ENCODE measurements at places on chromosomes 16 and 17.

DNA sequence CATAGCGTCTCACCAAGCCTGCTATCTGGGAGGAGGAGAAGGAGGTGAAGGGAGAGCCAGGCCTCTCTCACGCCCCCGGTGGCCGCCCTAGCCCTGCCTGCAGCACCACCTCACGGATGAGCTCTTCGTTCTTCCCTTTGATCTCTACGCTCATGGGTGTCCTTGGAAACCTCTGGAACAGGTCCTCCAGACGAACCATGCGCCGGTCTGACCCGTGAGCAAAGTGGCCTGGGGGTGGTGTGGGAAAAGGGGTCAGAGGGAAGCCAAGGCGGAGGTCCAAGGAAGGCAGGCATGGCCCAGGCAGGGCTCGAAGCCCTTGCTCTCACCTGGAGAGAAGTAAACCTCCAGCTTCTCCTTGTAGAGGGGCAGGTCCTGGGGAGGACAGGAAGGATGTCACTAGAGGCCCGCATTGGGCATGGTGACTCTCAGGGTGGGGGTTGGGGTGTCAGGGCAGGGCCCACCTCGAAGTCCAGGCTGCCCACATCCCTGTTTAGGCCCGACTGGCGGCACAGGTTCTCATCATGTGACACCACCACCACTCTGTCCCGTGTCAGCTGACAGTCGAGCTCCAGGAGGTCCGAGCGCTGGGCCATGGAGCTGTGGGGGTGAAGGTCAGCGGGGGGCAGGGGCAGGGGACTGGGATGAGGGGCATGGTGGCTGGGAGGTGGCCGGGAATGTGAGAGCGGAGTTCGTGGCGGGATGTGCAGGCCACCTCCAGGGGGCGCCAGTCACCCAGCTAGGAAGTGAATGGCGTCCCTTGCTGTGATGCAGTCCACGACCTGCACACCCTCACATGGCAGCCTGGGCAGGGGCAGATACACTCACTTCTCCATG lies 923 bp downstream of the GDPD3 start:
- no peak for DNase-seq

GRCh38 chr17:33904476-33904875 lies 350.6 kb upstream of the CCL2 start:
- no peak for DNase-seq

GRCh38 chr17:83200231-83200699 lies 120.9 kb downstream of the METRNL start:
- DNase-seq: peak; percentile 76

DNA sequence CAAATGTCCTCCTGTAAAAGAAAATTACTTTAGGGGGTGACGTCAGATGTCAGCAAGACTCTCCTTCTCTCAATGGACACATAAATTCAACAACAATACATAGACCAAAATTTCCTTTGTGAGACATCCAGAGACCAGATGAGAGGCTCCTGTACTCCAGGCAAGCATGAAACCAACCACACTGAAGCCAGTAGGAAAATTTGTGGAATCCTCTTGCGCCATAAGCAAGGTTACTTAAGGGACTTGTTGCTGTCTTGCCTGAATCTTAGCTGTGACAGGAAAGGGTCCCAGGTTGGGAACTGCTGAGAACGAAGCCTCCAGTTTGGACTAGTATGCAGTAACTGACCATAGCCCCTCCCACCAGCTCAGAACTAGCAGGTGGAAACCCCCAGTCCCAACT lies 56.0 kb downstream of the CEP112 start:
- DNase-seq: no peak

DNA sequence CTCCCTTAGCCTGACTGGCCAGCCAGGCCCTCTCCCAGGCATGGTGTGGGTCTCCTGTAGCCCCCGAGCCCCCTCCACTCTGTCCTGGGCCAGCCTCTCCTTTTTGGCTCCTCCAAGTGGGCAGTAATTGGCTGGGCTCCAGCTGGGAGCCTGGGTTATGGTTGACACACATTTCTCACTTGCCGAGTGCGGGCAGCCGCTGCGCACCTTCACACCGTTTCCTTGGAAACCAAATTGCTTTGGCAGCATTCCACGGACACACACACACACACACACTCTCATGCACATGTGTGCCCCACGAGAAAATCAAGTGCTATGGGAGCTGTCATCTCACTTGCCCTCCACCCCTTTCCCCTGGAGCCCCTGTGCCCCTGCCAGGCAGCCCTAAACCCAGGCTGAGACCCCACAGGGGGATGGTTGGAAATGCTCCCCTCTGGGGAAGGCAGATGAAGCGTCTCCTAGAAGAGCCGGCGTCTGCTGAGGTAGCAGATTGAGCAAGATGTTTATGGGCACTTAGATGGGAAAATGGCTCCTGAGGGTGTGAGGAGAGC lies 402.7 kb upstream of the TNRC6C start:
- no peak for DNase-seq

GRCh38 chr17:64336760-64337413 lies 53.8 kb downstream of the PECAM1 start:
- no peak for DNase-seq

- DNase-seq: no peak
Measured at GRCh38 chr16:87757841-87758426, 7.9 kb downstream of the KLHDC4 start.

- DNase-seq: no peak
Measured at GRCh38 chr17:66582373-66583111, 252.4 kb upstream of the CACNG5 start.

GRCh38 chr16:74372369-74372768 lies 3.7 kb upstream of the NPIPB15 start:
- no peak for DNase-seq

DNA sequence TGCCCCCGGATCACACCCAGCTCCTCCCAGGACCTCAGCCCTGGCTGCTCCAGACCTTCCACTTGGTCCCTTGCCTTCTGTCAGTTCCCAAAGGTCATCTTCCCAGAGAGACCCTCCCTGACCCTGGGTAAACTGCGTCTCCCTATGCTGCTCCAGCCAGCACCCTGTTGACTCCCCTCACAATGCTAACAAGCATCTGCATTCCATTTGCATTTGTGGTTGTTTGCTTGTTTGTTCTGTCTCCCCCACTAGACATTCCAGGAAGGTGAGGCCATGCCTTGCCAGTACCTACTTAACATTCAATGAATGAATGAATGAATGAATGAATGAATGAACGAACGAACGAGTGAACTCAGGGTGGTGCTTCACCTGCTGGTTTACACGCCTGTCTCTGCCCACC lies 171.2 kb downstream of the WSCD1 start:
- no peak for DNase-seq

DNA sequence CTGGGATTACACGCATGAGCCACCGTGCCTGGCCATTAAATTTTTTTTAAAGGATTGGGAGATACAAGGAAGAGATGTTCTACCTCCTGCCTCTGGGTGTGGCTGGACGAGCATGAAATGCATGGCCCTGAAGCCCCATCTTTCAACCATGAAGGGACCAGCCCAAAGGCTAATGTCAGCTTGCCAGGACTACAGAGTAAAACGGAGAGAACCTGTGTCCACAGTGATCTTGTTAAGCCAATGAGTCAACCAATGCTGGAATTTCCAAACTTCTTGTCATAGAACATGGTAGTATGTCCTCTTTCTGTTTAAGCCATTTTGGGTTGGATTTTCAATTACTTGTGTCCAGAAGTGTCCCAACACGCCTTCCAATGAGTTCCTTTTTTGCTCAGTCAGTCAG lies 71.3 kb downstream of the RTN4RL1 start:
- no peak for DNase-seq

DNA sequence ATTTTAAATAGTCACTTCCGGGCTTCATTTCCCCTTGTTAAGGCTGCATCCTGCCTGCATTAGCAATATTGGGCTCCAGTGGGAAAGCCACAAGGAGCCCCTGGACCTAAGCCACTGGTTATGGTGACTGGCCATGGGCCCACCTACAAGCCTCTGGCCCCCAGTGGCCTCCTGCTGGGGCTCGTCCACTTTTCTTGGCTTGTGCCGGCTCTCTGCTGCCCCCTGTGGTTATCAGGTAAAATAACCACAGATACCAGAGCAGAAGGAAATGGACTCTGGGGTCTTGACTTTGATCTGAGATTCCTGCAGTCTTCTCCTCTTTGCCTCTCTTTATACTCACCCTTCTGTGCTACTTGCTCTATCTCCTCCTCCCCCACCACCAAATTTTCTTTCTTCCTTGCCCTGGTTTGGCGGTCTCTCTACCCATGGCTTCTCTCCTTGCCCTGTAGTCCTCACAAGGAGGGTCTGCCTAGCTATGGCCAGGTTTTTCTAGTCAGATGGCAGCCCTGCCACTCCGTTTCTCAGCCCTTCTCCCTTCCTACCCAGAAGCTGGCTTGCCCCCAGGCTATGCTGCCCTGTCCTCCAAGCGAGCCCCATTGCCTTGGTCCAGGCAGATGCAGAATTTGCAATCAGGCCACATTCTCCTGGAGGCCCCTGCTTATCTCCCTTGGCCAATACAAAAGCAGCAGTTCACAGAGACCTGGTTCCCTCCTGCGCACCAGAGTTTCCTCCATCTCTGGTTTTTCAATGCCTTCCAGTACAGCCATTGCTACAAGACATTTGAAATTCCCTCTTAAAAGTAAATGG lies 82.9 kb upstream of the RCVRN start:
- DNase-seq: no peak

DNA sequence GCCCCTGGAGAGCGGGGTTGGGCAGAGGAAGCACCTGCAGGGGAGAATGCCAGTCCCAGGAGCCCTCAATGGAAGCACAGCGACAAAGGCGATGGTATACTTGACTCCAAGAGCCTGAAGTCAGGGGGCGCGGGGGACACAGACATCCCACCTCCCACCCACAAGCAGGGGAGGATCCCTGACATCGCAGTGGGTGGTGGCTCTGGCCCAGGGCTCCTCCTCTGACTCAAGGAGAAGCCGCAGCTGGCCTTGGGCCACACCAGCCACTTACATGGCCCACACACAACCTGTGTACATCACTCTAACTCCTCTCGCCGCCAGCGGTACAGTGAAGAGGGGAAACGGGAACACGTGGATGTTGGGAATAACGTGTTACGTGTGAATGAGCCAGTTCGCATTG lies 44.3 kb downstream of the FZD2 start:
- DNase-seq: no peak

DNA sequence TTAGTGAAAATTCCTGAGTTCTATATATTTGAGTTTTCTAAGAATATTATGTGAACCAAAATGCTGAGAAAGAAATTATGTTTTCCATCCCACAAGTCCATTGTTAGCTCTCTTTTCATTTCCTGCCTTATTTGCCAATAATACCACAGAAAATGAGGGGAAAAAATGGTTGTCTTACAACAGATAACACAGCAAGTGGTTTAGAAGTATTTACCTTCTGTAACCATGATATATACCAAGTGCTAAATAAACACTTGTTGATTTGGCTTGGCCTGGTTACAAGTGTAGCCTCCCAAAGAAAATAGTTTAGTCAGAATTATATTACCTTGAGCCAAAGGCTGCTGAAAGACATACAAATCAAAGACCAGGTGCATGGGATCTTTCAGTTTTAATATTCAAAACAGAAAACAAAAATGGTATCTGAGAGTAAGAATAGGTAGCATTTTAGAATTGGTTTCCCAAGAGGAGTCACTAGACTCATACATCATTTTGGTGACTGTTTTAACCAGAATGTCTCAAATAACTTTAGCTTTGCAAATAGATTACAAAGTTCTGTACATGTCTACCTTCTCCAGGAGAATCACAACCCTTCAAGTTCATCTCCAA lies 439.8 kb upstream of the DYNLRB2 start:
- DNase-seq: no peak

DNA sequence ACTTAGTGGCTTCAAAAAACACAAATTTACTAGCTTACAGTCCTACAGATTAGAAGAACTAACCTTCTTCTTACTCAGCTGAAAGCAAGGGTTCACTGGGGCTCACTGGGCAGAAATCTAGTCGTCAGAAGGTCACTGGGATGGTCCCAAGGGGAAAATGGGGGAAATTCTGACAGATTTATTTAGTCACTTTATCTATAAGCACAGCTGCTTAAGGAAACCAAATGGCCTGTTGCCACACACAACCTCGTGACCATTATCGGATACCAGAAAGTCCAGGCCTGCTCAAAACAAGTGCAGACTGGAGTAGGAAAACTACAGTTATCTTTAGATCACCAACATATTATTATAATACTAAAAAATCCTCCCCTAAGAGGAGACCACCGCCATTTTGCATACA lies 374.6 kb upstream of the ASIC2 start:
- no peak for DNase-seq

DNA sequence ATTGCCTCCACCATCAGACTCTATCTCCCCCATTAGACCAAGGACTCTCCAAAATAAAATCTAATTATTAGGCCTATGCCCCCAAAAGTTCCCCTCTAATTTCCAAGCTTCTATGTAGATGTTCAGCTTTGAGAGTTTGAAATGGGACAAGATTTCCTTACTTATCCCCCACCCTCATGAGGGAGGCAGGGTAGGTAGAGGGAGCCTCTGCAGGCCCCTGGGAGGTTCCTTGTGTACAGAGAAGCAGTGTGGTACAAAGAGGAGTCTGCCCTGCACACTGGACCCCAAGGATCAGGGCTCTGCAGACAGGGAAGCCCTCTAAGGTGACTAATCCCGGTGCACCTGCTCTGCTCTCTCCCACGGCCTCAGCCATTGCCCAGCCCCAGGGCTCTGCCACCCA lies 2.5 kb downstream of the KRT17 start:
- DNase-seq: no peak

- DNase-seq: no peak
Measured at GRCh38 chr17:5020502-5021023, 14.7 kb downstream of the SLC52A1 start.

DNA sequence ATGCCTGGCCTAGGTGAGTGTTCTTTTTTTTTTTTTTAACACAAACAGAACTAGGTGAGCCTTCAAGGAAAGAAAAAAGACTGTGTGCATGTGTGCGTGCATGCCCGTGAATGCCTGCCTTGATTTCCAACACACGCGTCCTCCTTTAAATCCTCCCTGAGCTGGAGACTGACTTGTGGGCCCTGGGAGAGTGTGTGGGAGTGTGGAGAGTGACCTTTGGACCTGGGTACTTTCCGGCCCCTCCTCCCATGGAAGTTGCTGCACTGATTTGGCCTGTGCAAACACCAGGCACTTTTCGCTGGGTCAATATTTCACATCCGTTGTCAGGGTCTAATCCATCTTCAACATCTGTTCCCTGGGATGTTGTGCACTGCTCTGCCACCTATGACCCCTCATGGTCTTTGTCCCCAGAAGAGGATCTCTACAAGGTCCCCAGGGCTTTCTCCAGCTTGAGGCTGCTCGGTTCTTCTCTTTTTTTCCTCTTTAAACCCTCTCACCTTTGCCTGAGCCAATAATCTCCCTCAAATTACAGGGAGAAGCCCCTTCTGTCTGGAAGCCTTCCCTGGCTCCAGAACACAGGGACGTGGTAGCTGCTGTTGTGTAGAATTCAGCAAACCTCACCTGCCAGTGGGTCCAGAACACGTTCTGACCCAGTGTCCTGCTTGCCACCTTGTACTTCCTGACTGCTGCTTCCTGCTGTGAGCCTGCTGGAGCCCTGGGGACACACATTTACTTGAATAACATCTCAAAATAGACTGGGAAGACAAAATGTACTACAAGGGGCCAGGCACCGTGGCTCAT lies 20.8 kb upstream of the ATP5MC1 start:
- DNase-seq: no peak

- no peak for DNase-seq
Measured at GRCh38 chr16:3578121-3578520, 918 bp upstream of the NLRC3 start.

- DNase-seq: no peak
Measured at GRCh38 chr17:73155410-73156165, 9.2 kb upstream of the SSTR2 start.

All from KG1 (cell line).